ENCODE measurements at places on chromosomes 13 and 19.

DNA sequence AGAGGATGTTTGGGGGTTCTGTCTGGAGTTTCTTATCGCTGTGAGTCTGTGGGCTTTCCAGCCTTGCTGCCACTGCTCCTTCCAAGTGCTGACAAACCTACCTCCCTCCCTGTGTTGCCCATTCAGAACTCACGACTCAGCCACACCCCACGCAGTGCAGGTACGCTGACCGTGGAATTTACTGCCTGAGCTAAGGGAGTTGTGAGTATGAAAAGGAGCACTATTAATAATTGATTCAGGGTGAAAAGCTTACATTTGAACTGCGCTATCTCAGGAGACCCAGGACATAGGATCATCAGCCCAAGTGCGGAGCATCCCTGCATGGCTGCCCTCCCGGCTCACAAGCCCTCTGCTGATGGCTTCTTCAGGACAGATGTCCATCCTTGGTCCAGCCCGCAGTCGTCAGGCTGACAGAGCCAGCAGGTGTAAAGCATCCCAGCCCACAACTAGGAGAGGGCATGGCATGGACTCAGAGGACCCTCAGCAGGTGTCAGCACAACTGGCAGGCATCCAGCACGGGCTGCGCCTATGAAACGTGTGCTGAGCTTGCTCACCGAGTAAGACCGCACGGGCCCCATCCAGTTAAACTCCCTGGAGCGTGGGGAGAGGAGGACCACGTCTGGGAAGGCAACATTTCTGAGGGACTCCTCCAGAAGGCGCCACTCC, 244.0 kb downstream of the COL4A1 start:
- no peak for DNase-seq

DNA sequence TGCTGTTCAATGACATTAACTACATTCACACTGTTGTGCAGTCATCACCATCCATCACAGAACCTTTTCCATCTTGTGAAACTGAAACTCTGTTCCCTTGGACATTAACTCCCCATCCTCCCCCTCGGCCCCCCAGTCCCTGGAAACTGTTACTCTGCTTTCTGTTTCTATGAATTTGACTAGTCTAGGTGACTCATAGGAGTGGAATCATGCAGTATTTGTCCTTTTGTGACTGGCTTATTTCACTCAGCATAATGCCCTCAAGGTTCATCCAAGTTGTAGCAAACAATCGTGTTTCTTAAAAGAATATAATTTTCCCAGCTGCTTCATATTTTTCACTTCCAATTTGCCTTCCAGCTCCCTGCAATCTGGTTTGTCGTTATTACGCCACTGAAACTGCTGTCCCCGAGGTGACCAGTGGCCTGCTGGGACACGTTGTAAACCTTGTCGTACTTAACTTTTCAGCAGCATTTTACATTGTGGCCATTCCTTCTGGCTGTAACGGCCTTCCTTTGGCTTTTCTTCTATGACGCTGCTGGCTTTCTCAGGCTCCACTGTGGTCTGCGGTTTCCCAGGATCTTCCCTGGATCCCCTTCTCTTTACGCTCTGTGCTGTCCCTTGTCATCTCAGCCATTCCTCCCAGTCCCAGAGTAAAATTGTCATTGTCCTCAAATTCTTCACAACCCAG, 74.0 kb downstream of the DHRS12 start:
- DNase-seq, result peak; percentile 41

- DNase-seq, result no peak
Measured at GRCh38 chr13:79423801-79424642, 18.0 kb upstream of the RBM26 start.

DNA sequence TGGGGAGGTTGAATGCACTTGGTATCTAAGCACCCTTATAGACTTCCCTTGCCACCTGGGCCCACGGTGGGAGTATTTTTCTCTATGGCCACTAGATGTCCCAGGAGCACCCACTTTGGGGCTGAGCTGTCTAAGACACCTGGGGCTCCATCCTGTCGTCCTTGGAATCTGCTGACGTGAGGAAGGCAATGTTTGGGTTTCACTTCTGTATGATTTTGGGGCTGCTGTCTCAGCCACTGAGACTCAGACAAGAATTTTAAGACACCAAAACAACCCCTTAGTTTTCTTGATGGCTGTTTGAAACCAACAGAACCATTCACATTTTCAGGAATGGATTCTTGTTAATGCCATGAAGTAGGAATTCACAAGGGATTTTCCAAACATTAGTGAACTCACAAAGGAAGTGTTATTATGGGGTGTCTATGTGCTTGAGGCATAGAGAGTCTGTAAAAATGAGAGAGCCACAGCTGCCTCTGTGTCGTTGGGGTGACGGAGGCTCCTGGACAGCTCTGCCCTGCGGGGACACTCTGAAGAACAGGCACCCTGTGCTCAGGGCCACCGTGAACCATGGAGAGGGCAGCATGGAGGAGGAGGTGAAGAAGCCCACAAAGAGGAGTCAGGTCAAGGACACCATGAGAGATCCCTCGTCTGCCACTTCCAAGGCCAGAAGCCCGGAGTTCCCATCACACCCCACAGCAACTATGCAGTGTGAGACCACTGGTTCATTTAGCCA, 106.8 kb upstream of the SPATA13 start:
- DNase-seq, result peak; percentile 64

DNA sequence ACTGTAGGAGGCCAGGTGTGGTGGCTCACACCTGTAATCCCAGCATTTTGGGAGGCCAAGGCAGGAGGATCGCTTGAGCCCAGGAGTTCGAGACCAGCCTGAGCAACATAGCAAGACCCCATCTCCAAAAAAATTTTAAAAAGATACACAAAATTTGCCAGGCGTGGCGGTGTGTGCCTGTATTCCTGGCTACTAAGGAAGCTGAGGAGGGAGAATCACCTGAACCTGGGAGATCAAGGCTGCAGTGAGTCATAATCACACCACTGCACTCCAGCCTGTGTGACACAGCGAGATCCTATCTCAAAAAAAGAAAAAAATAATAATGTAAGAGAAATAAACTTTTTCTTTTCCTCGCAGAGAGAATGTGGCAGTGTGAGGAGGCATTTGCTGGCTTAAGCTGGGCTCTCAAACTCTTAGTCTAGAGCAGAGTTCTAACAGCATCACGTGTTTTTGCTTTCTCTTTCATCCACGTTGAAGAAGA, 21.1 kb downstream of the FAM187B start:
- no peak for DNase-seq

All from activated T-cell treated with anti-CD3 and anti-CD28 coated beads, Interleukin-2, amount 50 U/mL, for 24 hours (primary cell).